GM23338 (cell line): ENCODE measurements at places on chromosomes 4 and X.

GRCh38 chr4:833156-833555 lies 7.2 kb upstream of the CPLX1 start:
- H3K27me3 ChIP-seq = peaks cover 6% of the 10 kb centered on the region
- H3K4me1 ChIP-seq = no peaks in the 10 kb centered on the region
- no peak overlapping the region for H3K4me3 ChIP-seq
- no peak for DNase-seq
- H3K36me3 ChIP-seq = no peaks in the 10 kb centered on the region

- H3K27me3 ChIP-seq = no peaks in the 10 kb centered on the region
- no peaks in the 10 kb centered on the region for H3K4me1 ChIP-seq
- no peak overlapping the region for H3K27ac ChIP-seq
- no peak overlapping the region for H3K4me3 ChIP-seq
- peaks cover 2% of the 10 kb centered on the region; the same call in 1 of the 2 replicates for H3K36me3 ChIP-seq
These were observed 35.7 kb downstream of the HSD17B13 start for GRCh38 chr4:87286970-87287369.

- no peak for DNase-seq
- no peak overlapping the region for H3K27ac ChIP-seq
- no peaks in the 10 kb centered on the region for H3K27me3 ChIP-seq
- H3K36me3 ChIP-seq = no peaks in the 10 kb centered on the region
- H3K4me1 ChIP-seq = peaks cover 8% of the 10 kb centered on the region
- no peak overlapping the region for H3K4me3 ChIP-seq
These were observed 897.3 kb upstream of the TENM3 start for GRCh38 chr4:181345931-181346330.

- no peak overlapping the region for H3K27ac ChIP-seq
- DNase-seq = no peak
- H3K4me1 ChIP-seq = no peaks in the 10 kb centered on the region
- H3K36me3 ChIP-seq = no peaks in the 10 kb centered on the region
- no peaks in the 10 kb centered on the region for H3K27me3 ChIP-seq
These were observed 8.7 kb upstream of the HPGDS start for GRCh38 chr4:94351319-94351718.

GRCh38 chr4:86302251-86302650 lies 57.6 kb downstream of the MAPK10 start:
- H3K27me3 ChIP-seq = no peaks in the 10 kb centered on the region
- H3K36me3 ChIP-seq = no peaks in the 10 kb centered on the region
- H3K27ac ChIP-seq = no peak overlapping the region
- peaks cover 8% of the 10 kb centered on the region for H3K4me1 ChIP-seq

GRCh38 chr4:77994194-77994721 lies 62.9 kb upstream of the FRAS1 start:
- H3K27me3 ChIP-seq = no peaks in the 10 kb centered on the region
- DNase-seq = peak; percentile 96
- no peak overlapping the region for H3K4me3 ChIP-seq
- H3K27ac ChIP-seq = no peak overlapping the region

DNA sequence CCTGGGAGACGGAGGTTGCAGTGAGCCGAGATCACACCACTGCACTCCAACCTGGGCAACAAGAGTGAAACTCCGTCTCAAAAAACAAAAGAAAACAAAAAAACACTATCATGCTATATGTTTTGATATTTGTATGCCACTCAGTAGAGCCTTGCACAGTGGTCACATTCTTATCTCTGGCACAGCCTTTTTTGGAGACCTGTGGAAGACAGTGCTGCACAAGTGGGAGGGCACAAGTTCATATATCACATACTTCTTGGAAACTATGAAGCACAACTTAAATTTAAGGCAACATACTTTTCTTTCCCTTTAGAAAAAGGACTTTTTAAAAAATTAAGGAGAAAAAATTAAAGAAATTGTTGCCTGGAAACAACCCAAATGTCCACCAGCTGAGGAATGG lies 14.4 kb upstream of the S100G start:
- H3K4me1 ChIP-seq = no peaks in the 10 kb centered on the region
- no peak overlapping the region for H3K27ac ChIP-seq
- H3K36me3 ChIP-seq = no peaks in the 10 kb centered on the region
- DNase-seq = no peak
- no peaks in the 10 kb centered on the region for H3K27me3 ChIP-seq

DNA sequence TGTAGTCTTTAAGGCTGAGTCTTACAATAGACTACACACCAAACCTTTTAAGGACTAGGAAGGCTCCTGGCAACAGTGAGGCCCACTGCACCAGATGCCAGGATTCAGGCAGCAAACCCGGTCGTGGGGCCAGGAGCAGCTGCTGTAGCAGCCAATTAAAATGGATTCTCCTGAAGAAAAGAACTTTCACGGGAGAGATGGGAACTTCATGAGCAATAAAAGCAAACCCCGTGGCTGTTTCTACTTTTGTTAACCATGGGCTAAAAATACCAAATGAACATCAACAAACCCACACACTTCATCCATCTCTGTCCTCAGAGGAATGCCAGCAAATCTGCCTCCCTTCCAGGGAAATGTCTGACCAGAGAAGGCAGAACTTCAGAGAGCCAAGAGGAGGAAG lies 101.4 kb downstream of the BTC start:
- no peak for DNase-seq
- no peak overlapping the region for H3K4me3 ChIP-seq
- H3K27ac ChIP-seq = no peak overlapping the region
- no peaks in the 10 kb centered on the region for H3K27me3 ChIP-seq

DNA sequence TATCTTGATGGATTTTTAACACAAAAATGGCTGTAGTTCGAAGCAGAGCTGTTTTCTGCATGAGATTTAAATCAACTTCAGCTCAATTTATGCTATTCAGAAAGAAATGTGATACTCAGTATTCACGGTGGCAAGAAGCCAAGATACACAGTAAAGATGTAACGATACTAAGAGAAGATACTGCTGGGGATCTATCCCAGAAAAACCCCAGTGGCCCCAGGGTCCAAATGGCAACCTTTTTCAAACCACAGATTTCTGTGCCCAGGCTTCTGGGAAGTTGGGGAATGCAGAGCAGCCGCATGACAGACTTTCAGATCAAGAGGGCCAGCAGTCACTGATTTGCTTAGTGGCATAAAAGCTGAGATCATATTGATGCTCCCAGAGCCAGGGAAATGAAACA lies 353.9 kb downstream of the AFF2 start:
- DNase-seq = no peak
- no peaks in the 10 kb centered on the region for H3K4me1 ChIP-seq
- H3K27ac ChIP-seq = no peak overlapping the region
- H3K27me3 ChIP-seq = no peaks in the 10 kb centered on the region
- no peaks in the 10 kb centered on the region for H3K36me3 ChIP-seq

- DNase-seq = no peak
- H3K4me3 ChIP-seq = no peak overlapping the region
- no peaks in the 10 kb centered on the region for H3K27me3 ChIP-seq
- no peaks in the 10 kb centered on the region for H3K36me3 ChIP-seq
These were observed 516.5 kb downstream of the PCDH7 start for GRCh38 chr4:31236639-31237173.

DNA sequence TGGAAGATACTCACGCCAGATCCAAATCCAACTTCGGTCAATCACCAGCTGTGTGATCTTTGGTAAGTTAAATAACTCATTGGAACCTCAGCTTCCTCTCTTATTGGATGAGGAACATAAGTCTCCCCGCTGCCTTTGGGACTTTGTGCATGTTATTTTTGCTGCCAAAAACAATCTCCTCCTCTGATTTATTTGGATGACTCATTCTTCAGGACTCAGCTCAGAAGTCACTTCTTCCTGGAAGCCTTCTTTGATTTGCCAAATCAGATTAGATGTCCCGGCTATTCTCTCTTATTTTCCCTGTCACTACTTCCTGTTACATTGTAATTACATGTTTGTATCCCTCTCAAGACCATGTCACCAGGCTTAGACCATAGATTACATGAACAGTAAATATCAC lies 138.0 kb upstream of the BOD1L1 start:
- H3K27ac ChIP-seq = no peak overlapping the region
- no peaks in the 10 kb centered on the region for H3K4me1 ChIP-seq
- H3K36me3 ChIP-seq = no peaks in the 10 kb centered on the region
- no peak overlapping the region for H3K4me3 ChIP-seq
- no peak for DNase-seq

DNA sequence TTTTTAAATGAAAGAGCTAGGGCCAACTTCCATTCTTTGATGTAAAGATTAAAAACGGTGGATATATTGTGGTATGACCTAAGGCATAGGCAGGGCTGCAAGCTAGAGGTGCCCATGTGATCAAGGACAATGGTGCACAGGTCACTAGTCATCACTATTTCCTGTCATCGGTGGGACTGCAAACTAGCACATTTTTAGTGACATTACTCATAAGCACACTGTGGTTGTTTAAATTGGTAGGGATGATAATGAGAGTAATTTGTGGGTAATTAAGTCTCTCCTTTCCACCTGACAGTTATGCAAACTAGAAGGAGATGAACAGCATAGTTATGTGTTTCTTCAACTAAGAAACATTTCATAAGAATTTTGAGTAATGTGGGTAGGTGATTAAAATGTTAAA lies 85.4 kb downstream of the GPRIN3 start:
- H3K4me3 ChIP-seq = no peak overlapping the region
- H3K27me3 ChIP-seq = no peaks in the 10 kb centered on the region
- no peak overlapping the region for H3K27ac ChIP-seq
- no peaks in the 10 kb centered on the region for H3K36me3 ChIP-seq
- DNase-seq = no peak

DNA sequence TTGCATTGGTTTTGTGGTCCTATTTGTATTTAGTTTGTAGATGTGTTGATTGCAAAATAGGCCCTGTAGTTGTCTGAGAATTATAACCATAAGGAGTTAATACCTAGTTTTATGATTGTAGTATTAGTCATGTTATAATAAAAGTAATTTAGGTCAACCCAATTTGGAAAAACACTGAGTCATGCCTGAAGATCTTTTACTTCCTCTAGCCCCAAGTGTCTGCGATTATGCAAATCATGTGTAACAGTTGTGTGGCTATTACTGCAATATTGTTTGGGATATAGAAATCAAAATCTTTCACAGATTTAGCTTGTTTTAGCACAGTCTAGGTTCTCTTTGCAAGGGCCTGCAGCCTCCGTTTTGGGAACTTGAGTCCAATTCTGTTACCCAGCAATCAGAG lies 12.6 kb downstream of the SRD5A3 start:
- H3K4me1 ChIP-seq = peaks cover 1% of the 10 kb centered on the region
- H3K36me3 ChIP-seq = 0 out of 2 replicates have a peak, but pooled peaks cover 3% of the 10 kb centered on the region
- peak overlapping the region; percentile 16; the same call in 1 of the 2 replicates for H3K27ac ChIP-seq
- DNase-seq = no peak
- no peak overlapping the region for H3K4me3 ChIP-seq
- no peaks in the 10 kb centered on the region for H3K27me3 ChIP-seq

DNA sequence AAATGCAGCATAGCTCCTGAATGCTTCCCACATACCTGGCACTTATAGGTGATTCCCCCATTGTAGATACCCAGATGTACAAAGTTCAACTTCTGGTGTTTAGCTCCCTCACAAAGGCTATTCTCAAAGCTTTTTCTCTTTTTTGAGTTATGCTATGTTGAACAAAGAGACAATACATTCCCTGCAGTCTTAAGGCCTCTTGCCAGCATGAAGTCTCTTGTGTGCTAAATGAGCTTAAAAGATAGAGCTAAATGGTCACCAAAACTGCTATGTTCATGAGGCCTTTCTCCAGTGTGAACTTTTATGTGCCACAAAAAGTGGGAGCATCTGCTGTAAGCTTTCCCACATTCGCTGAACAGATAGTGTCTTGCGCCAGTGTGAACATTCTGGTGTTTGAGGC lies 111.2 kb upstream of the TMEM47 start:
- no peaks in the 10 kb centered on the region for H3K27me3 ChIP-seq
- H3K4me1 ChIP-seq = 0 out of 2 replicates have a peak, but pooled peaks cover 4% of the 10 kb centered on the region
- no peaks in the 10 kb centered on the region for H3K36me3 ChIP-seq

DNA sequence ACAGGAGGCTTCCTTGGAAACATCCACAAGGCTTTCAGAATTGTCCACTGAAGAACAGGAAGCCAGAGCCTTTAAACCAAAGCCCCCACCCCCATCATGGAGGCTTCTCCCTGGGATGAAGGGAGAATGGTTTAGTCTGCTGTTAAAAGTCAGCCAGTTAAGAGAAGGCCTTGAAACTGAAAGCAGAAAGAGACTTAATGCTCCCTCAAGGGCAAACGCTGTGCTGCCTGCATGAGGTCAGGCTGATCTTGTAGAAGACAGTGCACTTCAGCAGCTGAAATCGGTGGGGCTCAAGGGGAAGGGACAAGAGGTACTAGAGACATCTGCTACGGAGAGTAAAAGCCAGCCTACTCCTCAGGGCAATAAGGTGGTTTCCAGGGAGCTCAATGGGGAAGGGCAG lies 69.0 kb downstream of the HPRT1 start:
- no peaks in the 10 kb centered on the region for H3K36me3 ChIP-seq
- no peaks in the 10 kb centered on the region for H3K27me3 ChIP-seq
- no peak overlapping the region for H3K27ac ChIP-seq
- H3K4me3 ChIP-seq = no peak overlapping the region
- peaks cover 5% of the 10 kb centered on the region for H3K4me1 ChIP-seq

- H3K4me3 ChIP-seq = no peak overlapping the region
- H3K27me3 ChIP-seq = no peaks in the 10 kb centered on the region
- DNase-seq = peak; percentile 74
- H3K27ac ChIP-seq = peak overlapping the region; percentile 46; the same call in 1 of the 2 replicates
- no peaks in the 10 kb centered on the region; the same call in 1 of the 2 replicates for H3K36me3 ChIP-seq
These were observed 296.9 kb downstream of the GRID2 start for GRCh38 chr4:92600638-92601037.

- no peak overlapping the region for H3K27ac ChIP-seq
- no peaks in the 10 kb centered on the region for H3K36me3 ChIP-seq
- peaks cover 3% of the 10 kb centered on the region; the same call in 1 of the 2 replicates for H3K27me3 ChIP-seq
- H3K4me3 ChIP-seq = no peak overlapping the region
These were observed 6.2 kb downstream of the CXCL1 start for GRCh38 chr4:73875401-73875800.

DNA sequence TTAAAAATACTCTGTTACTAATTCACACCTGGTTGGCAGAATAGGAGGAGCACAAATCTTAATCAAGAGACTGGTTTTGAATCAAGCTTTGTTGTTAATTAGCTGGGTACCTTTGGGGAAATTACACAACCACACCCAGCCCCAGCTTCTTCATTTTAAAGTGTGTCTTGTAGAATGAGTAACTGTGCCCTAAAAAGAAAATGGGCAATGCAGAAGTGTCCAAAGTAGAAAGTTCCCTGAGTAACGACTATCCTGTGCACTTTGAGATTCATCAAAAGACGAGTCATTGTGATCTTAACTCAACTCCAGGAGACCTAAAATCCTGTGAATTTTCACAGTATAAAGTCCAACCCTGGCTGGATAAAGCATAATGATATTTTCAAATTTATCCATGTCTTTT lies 792.3 kb upstream of the HS3ST1 start:
- no peaks in the 10 kb centered on the region for H3K27me3 ChIP-seq
- H3K4me1 ChIP-seq = no peaks in the 10 kb centered on the region
- no peak for DNase-seq
- H3K27ac ChIP-seq = no peak overlapping the region
- no peaks in the 10 kb centered on the region for H3K36me3 ChIP-seq

- no peak overlapping the region for H3K27ac ChIP-seq
- DNase-seq = no peak
- no peaks in the 10 kb centered on the region for H3K4me1 ChIP-seq
- no peaks in the 10 kb centered on the region for H3K36me3 ChIP-seq
These were observed 268.5 kb downstream of the ARAP2 start for GRCh38 chr4:35975617-35976355.
